ENCODE measurements at places on chromosomes 6 and 20.
A peak's percentile ranks its signal among the peaks of the same experiment; 100 is the strongest.

DNA sequence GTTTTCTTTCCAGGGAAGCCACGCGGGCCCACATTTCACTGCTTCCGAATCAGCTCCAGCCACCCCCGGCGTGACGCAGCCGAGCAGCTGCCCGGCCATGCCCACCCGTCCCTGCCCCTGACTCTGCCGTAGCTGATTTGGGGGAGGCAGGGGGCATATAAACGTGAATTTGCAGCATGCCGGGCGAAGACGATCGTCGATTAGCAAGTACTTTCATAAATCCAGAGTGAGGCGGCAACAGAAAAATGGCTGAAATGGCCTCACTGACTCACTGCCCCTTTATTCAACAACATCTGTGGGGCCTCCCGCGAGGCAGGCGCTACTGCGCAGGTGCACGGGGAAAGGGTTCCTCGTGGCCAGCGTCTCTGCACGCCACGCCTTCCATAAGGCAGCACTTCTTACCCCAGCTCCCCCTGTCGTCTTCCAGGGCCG lies 118.0 kb downstream of the DLL1 start:
- no peak for DNase-seq

DNA sequence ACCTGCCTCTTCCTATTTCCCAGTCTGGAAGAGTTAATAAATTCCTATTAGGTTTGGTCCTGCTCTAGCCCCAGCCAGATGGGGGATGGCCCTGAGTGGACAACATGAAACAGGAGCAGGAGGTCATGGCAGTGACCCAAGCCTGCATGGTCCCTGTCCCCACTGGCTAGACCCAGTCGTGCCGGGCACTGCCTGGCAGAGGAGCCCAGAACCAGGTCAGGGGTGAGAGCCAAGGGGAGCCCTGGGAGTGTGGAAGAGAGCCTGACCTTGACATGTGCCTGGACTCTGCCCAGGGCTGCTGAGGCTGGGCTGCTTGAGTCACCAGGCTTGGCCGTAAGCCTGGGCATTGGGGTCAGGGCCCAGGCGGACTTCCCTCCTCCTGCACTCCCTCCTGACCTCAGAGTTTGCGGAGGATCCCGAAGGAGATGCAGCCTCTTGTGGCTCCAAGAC lies 3.6 kb downstream of the AVP start:
- DNase-seq: peak; percentile 82

DNA sequence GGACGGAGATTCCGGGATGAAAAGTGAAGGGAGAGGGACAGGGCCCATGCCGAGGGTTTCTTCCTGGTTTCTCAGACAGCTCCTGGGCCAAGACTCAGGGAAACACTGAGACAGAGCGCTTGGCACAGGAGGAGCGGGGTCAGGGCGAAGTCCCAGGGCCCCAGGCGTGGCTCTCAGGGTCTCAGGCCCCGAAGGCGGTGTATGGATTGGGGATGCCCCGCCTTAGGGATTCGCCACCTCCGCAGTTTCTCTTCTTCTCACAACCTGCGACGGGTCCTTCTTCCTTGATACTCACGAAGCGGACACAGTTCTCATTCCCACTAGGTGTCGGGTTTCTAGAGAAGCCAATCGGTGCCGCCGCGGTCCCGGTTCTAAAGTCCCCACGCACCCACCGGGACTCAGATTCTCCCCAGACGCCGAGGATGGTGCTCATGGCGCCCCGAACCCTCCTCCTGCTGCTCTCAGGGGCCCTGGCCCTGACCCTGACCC lies 55.0 kb upstream of the HLA-A start:
- DNase-seq: peak; percentile 7

GRCh38 chr6:161100072-161100471 lies 108.5 kb downstream of the MAP3K4 start:
- no peak for DNase-seq

- no peak for DNase-seq
These were observed 39.6 kb downstream of the CTNNBL1 start for GRCh38 chr20:37733416-37733815.

DNA sequence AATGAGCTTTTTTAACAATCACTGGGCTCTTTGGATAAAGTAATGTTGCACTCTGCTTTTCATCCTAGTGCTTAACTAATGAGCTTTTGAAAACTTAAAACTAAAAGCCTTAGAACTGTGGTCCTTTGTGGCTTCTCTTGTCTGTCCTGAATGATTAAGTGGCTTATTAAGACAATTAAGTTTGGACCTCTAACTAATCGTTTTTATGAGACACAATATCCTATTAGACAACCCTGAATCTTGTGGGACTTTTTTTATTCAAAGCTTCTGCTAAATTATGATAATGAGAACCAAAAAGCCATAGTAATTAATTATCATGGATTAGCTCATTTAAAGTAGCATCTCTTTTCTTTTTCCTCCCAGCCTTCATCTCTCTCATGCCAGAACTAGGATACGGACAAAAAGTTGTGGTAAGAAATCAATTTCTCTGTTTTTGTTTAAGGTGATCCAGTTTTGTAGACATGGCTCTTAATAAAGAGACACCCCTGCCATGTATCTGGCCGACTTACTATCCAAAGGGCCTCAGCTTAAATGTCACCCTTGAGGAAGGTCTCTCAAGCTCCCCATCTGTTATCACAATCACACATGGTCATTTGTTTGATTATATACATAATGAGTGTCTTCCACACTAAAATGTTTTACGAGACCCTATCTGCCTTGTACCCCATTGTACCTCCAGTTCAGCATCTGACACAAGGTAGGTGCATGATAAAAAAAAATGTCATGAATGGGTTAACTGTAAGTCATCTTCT lies 384.4 kb upstream of the IRAK1BP1 start:
- no peak for DNase-seq

- no peak for DNase-seq
These were observed 455.0 kb downstream of the GJA1 start for GRCh38 chr6:121890307-121890910.

DNA sequence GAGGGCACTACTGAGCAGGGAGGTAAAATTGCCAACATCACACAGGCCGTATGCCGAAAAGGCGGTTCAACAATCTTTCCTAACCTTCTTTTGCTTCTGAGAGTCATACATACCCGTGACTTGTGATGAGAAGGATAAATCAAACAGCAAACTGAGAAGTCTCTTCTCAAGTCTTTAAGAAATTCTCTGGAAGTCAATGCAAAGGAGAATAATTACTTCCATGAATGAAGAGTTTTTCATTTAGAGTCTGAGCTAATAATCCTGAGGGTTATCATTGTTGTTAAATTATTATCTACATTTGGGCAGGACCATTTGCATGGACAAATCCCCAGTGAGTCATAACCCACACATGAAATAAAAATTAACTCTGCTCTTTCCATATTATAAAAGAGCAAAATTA lies 22.4 kb upstream of the ILRUN start:
- peak; percentile 71 for DNase-seq

DNA sequence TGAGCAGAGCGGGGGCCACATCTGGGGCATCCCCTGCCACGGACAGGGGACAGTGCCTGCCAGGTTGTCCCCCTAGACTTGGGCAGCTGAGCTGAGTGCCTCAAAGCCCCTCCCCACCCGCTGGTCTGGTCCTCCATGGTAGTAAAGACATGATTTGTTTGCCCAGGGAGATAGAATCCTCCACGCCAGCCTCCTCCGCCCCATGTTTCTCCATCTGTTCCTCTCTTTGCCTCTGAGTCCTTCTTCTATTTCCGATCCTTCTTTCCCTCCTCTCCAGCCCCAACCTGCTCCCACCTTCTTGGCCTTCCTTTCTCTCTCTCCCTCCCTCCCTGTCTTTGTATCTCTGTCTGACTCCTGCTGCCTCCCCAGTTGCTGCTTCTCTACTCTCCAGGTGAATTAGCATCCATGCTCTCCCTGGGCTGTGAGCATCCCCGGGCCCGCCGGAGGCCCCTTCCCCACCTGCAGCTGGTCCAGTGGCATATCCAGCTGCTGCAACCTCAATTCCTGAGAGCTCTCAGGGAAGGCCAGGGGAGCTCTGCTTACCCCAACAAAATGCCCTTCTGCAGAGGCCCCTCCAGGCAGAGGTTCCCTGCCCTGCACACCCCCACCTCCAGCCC lies 45.8 kb downstream of the CPNE5 start:
- DNase-seq: no peak

GRCh38 chr6:24255676-24256075 lies 102.2 kb downstream of the DCDC2 start:
- no peak for DNase-seq

DNA sequence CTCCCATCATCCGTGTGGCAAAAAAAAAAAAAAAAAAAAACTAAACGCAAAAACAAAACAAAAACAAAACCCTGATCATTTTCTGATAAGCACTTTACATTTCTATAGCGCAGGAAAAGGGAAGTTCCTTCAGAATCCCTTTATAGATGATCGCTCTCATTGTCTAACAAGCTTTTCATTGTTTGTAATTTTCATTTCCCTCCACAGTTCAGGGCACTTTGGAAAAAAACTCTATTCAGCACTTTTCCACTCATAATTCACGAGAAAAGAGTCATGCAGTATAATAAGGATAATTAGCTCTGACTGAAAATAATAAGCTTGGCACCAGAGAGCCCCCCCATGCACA lies 89.4 kb upstream of the ATXN1 start:
- DNase-seq: no peak

- DNase-seq: peak; percentile 24
These were observed 1.5 kb downstream of the SNAP25 start for GRCh38 chr20:10219993-10220750.

DNA sequence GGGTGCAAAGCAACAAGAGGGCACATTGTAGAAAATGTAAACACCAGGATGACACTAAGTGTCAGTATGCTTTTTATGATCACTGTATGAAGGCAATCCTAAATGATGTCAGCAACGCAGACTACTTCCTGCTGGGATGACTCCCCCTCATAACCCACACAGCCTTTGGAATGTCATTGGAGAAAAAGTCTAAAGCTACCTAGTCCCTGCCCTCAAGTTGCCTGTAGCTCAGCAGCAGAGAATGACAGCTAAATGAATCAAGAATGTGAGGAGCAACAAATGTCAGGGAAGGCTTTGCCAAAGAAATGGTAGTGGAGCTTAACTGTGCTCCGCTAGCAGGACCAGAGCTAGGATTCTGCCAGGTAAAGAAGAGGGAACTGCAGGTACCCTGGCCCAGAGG lies 555.6 kb downstream of the CD83 start:
- peak; percentile 61 for DNase-seq

DNA sequence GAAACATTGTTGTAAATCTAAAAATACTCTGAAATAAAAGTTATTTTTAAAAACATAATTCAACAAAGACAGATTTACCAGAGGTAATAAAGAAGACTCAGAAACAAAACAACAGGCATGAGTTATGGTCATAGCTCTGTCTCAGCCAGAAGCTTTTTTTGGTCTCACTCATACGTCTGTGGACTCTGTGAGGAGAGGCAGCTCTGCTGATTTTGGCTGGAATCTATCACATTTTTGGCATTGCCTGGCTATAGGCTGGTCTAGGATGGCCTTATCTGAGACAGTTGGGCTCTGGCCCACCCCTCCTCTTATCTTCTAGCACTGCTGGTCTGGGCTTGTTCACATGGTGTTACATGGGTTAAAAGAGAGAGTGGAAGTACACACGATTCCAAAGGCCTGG lies 514.0 kb upstream of the BTBD3 start:
- DNase-seq: no peak

GRCh38 chr20:52104546-52105441 lies 86.8 kb downstream of the ZFP64 start:
- DNase-seq: peak; percentile 34

GRCh38 chr6:122109075-122109474 lies 290.4 kb upstream of the HSF2 start:
- DNase-seq: peak; percentile 4

GRCh38 chr6:147035886-147036285 lies 168.3 kb upstream of the STXBP5 start:
- peak; percentile 28 for DNase-seq

DNA sequence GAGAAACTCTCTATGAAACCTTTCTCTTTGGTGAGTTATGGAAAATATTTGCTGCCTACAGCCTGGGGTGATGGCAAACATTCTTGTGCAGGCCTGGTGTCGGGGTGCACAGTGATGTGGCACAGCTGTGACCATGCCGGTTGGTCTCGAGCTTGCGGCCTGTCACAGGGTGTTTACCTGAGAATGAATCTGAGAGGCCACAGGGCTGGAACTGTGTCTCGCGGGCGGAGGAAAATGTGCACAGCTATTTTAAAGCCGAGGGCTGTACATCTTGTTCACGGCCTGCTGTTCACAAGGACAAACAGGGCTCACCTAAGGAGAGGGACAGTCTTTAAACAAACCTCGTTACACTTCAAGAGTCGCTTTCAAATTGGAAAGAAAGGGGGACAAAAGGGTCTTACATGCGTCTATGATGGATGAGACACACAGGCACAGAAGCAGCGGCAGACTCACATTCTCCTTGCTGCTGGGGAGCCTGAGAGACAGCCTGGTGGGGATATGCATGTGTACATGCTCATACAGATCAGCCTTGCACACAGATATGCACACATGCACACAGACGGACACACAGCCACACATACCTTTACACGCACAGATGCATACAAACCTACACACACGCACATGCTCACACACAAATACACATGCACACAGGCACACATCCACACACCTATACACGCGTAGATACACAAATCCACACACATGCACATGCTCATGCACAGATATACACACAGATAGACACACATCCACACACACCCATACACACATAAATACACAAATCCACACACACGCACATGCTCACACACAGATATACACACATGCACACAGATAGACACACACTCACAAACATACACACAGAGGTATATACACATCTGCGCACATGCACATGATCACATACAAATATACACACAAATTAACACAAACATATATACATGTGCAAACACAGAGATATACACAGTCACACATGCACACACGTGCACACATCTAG lies 69.6 kb upstream of the FOXA2 start:
- no peak for DNase-seq

GRCh38 chr6:112437058-112437457 lies 89.9 kb downstream of the RFPL4B start:
- DNase-seq: no peak

DNA sequence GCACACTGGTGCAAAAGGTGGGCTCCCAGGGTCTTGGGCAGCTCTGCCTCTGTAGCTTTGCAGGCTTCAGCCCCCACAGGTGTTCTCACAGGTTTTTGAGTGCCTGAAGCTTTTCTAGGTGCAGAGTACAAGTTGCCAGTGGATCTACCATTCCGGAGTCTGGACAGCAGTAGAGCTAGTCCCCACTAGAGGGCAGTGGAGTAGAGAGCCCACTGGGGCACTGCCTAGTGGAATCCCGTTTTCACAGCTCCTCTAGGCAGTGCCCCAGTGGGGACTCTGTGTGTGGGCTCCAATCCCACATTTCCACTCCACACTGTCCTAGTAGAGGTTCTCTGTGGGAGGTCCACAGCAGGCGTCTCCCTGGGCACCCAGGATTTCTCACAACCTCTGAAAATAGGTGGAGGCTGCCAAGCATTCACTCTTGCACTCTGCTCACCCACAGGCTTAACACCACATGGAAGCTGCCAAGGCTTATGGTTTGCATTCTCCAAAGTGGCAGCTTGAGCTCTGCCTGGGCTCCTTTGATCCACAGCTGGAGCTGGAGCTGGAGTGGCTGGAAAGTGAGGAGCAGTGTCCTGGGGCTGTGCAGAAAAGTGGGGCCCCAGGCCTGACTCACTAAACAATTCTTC lies 86.3 kb upstream of the PROKR2 start:
- DNase-seq: peak; percentile 6

DNA sequence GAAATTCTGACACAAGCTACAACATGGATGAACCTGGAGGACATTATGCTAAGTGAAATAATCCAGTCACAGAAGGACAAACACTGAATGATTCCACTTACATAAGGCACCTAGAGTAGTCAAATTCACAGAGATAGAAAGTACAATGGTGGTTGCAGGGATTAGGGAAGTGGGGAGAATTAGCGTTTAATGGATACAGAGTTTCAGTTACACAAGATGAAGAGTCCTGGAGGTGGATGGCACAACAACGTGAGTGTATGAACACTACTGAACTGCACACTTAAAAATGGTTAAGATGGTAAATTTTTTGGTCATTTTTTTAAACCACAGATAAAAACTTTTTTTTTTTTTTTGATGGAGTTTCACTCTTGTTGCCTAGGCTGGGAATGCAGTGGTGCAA lies 24.7 kb downstream of the MOCS3 start:
- no peak for DNase-seq

Data from amniotic epithelial cell (primary cell).